ENCODE measurements at places on chromosomes 12 and 14. TPM values are rescaled to one million over a fixed set of nuclear protein-coding genes. Genes with fewer than 3 reads are reported as not detected.

DNA sequence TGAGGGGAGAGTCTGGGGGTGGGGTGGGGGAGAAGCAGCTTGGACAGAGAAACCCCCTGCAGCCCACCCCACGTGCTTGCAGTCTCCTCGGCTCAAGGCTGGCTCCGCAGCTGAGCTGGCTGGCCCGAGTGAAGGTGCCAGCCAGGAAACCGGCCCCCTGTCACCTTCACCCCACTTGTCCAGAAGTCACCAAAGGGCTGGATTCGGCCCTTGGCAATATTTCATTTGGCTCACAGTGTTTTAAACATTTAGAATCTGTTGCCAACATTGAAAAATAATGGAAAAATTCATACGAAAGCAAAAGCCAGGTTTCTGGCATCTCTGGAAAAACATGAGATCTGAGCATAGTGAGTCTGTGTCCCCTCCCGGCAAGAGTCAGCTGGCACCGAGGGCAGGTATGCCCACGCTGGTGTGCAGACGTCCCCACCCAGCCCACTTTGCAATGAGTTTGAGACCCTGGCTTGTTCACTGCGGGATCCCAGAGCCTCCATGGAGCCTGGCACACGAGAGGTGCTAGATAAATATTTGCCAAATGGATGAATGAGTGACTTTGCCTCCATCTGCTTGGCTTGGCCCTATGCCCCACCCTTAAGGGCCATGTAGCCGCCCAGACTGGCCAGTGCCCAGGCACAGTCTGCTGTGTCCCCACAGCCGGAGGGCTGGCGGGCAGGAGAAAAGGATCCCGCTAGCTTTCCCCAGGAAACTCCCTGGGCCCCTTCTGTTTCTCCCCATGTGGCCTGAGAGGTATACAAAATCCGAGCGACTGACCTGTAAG lies 18.2 kb downstream of the MSI1 start:
- no peaks in the 10 kb centered on the region for H3K36me3 ChIP-seq
- DNase-seq = no peak
- H3K27ac ChIP-seq = no peak overlapping the region
- H3K27me3 ChIP-seq = no peaks in the 10 kb centered on the region

GRCh38 chr12:88063375-88063774 lies 34.2 kb upstream of the C12orf50 start:
- DNase-seq = no peak
- no peaks in the 10 kb centered on the region for H3K4me1 ChIP-seq
- H3K27ac ChIP-seq = no peak overlapping the region
- H3K27me3 ChIP-seq = no peaks in the 10 kb centered on the region
- H3K36me3 ChIP-seq = no peaks in the 10 kb centered on the region

GRCh38 chr12:69321351-69321750 lies 26.8 kb upstream of the LYZ start:
- DNase-seq = no peak
- H3K4me1 ChIP-seq = no peaks in the 10 kb centered on the region
- H3K27me3 ChIP-seq = no peaks in the 10 kb centered on the region

DNA sequence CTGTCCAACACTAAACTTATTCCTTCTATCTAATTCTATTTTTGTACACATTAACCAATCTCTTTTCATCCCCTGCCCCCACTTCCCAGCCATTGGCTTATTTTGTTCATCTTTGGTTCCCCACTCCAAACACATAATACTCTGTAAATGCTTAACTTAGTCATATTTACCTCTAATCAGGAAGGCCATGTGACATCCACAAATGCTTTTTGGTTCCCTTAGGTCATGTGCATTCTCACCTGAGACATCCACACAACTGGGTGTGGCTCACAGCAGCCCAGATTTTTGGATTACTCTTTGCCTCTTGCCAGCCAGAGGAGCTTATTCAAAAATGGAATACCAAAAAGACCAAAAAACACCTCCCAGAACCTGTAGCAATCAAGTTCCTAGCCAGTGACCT lies 28.4 kb downstream of the ARL1 start:
- DNase-seq = no peak
- H3K4me3 ChIP-seq = no peak overlapping the region
- H3K27me3 ChIP-seq = no peaks in the 10 kb centered on the region
- H3K27ac ChIP-seq = no peak overlapping the region
- H3K36me3 ChIP-seq = peaks cover 6% of the 10 kb centered on the region
- H3K4me1 ChIP-seq = no peaks in the 10 kb centered on the region

DNA sequence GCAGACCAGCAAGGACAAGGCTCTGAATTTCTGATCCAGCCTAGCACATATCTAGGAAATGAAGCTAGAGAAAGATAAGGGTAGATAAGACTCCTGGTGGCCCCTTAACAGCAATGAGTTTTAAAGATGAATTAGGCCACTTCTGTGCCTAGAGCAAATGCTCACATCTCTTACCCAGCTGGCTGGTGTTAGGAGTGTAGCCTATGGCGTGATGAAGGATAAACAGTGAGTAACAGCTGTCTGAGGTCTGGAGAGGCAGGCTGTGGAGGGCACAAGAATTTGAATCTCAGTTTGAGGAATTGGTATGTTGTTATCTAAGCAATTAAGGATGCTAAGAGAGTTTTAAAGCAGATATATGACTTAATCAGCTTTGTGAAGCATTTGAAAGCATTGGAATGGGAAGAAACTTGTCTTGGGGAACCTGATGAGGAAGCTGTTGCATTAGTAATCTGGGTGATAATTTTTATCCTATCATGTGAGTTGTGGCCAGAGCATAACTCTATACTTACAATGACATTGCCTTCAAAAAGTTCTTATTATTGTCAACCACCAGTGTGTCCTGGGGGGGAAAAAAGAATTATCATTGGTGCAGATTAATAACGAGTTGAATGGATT lies 161.8 kb downstream of the SRGAP1 start:
- no peaks in the 10 kb centered on the region for H3K4me1 ChIP-seq
- no peaks in the 10 kb centered on the region for H3K27me3 ChIP-seq
- DNase-seq = no peak
- no peaks in the 10 kb centered on the region for H3K36me3 ChIP-seq
- H3K4me3 ChIP-seq = no peak overlapping the region

- no peaks in the 10 kb centered on the region for H3K4me1 ChIP-seq
- H3K27me3 ChIP-seq = no peaks in the 10 kb centered on the region
- DNase-seq = no peak
- H3K4me3 ChIP-seq = no peak overlapping the region
Measured at GRCh38 chr12:127567531-127567930, 699.4 kb upstream of the TMEM132C start.

DNA sequence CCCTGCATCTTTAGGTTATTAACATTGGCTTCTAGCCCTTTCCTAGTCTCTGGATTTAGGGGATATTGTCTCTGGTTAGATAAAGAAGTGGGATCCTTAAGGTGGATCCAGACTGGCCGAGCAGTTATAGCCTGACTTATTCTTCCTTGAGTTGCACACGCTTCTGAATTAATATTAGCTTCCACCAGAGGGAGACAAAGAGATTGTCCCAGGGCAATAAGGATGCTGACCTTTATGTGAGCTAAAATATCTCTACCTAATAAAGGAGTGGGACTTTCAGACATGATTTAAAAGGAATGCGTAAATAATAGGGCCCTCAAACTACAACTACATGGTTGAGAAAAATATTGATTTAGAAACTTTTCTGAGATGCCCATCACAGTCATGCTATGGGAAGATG lies 139.7 kb downstream of the SLCO1B3 start:
- no peaks in the 10 kb centered on the region for H3K36me3 ChIP-seq
- no peaks in the 10 kb centered on the region for H3K27me3 ChIP-seq
- H3K27ac ChIP-seq = no peak overlapping the region

GRCh38 chr14:37270629-37271028 lies 72.9 kb downstream of the MIPOL1 start:
- no peak overlapping the region for H3K4me3 ChIP-seq
- no peaks in the 10 kb centered on the region for H3K27me3 ChIP-seq
- H3K27ac ChIP-seq = no peak overlapping the region
- no peaks in the 10 kb centered on the region for H3K4me1 ChIP-seq

- H3K4me1 ChIP-seq = no peaks in the 10 kb centered on the region
- no peak overlapping the region for H3K4me3 ChIP-seq
- no peak overlapping the region for H3K27ac ChIP-seq
Measured at GRCh38 chr12:90055071-90055470, 346.4 kb upstream of the ATP2B1 start.

- H3K27ac ChIP-seq = no peak overlapping the region
- peaks cover 12% of the 10 kb centered on the region for H3K4me1 ChIP-seq
- no peak for DNase-seq
- H3K36me3 ChIP-seq = no peaks in the 10 kb centered on the region
Measured at GRCh38 chr12:118325081-118325480, 47.6 kb downstream of the TAOK3 start.

- no peaks in the 10 kb centered on the region for H3K36me3 ChIP-seq
- H3K27ac ChIP-seq = no peak overlapping the region
- H3K27me3 ChIP-seq = no peaks in the 10 kb centered on the region
- H3K4me1 ChIP-seq = peaks cover 13% of the 10 kb centered on the region
Measured at GRCh38 chr12:86727160-86727559, 471.0 kb upstream of the MGAT4C start.

DNA sequence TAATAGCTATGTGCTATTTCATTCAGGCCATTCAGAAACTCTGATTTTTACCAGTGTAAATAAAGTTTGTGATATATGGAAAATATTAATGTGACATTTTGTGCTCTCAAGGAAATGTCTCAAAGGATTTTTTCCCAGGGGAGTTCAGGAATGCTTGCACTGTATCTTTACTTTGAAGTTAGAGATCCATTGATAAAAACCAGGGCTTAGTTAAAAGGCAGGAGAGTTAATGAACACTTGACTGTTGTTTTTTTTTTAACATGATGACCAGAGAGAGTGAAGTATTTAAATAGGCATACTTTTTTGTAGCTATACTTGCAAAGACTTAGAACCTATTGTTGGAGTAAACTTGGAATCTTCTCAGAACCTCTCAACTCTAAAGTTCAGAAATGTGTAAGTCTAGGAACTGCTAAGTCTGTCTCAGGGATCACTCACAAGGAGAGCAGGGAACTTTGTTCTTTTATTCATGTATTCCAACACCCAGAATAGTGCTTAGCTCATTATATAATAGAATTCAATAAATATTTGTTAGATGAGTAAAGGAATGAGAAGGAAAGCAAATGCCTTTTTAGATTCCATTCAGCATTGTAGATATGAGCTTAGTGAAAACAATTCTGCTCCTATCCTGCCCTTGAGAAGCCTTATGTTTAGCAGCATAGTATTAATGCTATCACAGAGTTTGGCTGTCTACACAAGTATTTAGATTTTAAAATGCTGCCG lies 117.5 kb downstream of the DAAM1 start:
- DNase-seq = no peak
- H3K4me1 ChIP-seq = peaks cover 49% of the 10 kb centered on the region
- no peak overlapping the region for H3K4me3 ChIP-seq
- H3K36me3 ChIP-seq = no peaks in the 10 kb centered on the region
- H3K27ac ChIP-seq = no peak overlapping the region
- H3K27me3 ChIP-seq = no peaks in the 10 kb centered on the region

GRCh38 chr12:6386491-6386890 lies 2.5 kb downstream of the LTBR start:
- peak overlapping the region; percentile 58 for H3K27ac ChIP-seq
- no peaks in the 10 kb centered on the region for H3K27me3 ChIP-seq
- peaks cover 86% of the 10 kb centered on the region for H3K4me1 ChIP-seq
- peaks cover 57% of the 10 kb centered on the region for H3K36me3 ChIP-seq
- H3K4me3 ChIP-seq = no peak overlapping the region

DNA sequence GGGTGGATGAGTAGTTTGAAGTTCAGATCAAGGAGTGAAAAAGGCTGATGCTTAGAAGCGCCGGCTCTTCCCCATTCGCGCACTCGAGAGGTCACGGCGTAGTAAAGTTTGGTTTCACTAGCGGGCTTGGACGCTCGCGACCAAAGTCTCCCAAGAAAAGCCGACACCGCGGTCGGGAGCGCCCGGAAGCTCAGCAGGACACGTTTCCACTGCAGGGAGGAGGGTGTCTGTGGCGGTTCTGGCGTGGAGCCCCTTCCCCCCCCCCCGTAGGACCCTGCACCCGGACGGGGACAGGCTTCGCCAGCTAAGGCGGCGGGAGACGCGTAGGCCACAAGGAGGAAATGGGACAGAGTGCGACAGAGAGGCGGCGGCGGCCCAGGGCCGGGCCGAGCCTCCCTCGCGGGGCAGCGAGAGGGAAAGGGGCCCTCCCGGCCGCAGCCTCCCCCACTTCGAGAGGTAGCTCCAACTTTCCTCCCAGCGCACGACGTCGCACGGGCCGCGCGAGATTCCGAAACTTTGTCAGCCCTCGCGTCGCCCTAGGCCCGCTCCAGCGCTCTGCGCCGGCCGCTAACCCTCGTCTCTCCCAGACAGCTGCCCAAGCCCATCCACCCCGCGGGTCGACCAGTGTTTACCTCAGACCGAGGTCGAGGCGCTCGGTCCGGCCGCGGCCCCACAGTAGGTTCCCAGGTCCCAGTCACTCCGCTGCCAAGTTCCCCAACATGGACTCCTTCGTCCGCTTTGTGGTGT lies 480 bp downstream of the SCAF11 start:
- H3K36me3 ChIP-seq = no peaks in the 10 kb centered on the region
- H3K27me3 ChIP-seq = no peaks in the 10 kb centered on the region
- no peak for DNase-seq
- H3K27ac ChIP-seq = peak overlapping the region; percentile 99
- peaks cover 36% of the 10 kb centered on the region for H3K4me1 ChIP-seq

DNA sequence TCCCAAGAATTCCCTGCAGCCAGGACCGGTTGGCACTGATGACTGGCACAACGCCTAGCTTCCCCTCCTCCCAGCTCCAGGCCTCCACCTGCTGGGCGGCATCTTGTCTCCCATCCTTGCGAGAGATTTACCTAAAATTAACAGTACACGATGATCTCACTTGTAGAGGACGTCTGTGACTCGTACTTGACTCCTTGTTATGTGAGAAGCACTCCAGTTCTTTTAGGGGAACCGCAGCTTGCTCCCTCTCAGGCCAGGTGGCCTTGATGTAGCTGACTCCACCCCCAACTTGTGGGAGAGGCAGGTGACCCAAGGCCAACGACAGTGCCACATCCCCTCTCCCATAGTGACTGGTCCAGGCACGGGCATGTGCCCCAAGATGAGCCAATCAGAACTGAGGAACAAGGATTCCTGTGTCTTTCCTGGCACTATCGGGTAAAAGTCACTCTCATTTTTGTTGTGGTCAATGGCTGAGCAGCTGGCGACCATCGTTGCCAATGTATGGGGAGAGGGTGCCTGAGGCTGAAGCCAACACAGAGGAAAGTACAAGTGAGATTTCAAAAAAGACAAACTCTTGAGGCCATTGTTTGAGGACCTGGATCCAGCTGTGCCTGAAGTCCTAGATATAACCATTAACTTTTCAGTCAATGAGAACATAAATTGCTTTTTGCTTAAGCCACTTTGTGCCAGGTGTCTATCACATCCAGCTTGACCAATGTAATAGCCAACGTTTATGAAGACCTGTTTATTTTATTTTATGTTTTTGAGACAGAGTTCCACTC lies 208.7 kb downstream of the RBM19 start:
- H3K27me3 ChIP-seq = peaks cover 5% of the 10 kb centered on the region
- H3K27ac ChIP-seq = no peak overlapping the region
- H3K4me1 ChIP-seq = no peaks in the 10 kb centered on the region
- H3K4me3 ChIP-seq = no peak overlapping the region
- DNase-seq = no peak

- no peak for DNase-seq
- peak overlapping the region; percentile 16 for H3K4me3 ChIP-seq
- no peaks in the 10 kb centered on the region for H3K27me3 ChIP-seq
- H3K4me1 ChIP-seq = peaks cover 59% of the 10 kb centered on the region
- H3K36me3 ChIP-seq = peaks cover 7% of the 10 kb centered on the region
Measured at GRCh38 chr12:27787559-27787958, 7.5 kb upstream of the MANSC4 start.

The TNFAIP2 gene
- total RNA-seq = 36.6 TPM

The GPR84 gene
- not detected for total RNA-seq

The SERPINA5 gene
- 0.35 TPM for total RNA-seq

The IQSEC3 gene
- not detected for total RNA-seq

The SIRT4 gene
- total RNA-seq = 0.70 TPM

The MFAP5 gene
- total RNA-seq = 27.7 TPM

The GLIPR1L2 gene
- total RNA-seq = not detected

The ZNF10 gene
- total RNA-seq = 5.7 TPM

The C12orf43 gene
- total RNA-seq = 7.8 TPM

All from esophagus squamous epithelium (tissue), 5 donors.